Activated CD4-positive, alpha-beta T cell treated with anti-CD3 and anti-CD28 coated beads, Interleukin-2, amount 10 ng/mL, durations not matched to agents 24 days and 14 days (primary cell): ENCODE measurements at places on chromosomes 1 and 21.

DNA sequence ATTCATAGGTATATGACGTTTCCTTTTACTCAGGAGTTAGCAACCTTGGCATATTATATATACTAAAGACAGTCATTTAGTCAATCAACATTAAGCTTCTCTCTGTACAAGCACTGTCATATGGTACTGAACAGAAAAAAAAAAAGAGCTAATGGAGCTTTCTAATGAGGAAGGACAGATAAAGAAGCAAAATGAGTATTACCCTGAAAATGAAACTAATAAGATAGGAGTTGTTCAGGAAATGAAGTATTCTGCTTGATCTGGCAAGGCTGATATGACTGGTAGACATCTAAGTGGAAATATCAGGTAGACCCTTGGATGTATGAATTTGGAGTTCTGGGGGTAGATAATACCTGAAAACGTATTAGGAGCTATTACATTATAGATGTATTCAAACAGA lies 4.3 kb upstream of the IKBKE start:
- no peak for DNase-seq

DNA sequence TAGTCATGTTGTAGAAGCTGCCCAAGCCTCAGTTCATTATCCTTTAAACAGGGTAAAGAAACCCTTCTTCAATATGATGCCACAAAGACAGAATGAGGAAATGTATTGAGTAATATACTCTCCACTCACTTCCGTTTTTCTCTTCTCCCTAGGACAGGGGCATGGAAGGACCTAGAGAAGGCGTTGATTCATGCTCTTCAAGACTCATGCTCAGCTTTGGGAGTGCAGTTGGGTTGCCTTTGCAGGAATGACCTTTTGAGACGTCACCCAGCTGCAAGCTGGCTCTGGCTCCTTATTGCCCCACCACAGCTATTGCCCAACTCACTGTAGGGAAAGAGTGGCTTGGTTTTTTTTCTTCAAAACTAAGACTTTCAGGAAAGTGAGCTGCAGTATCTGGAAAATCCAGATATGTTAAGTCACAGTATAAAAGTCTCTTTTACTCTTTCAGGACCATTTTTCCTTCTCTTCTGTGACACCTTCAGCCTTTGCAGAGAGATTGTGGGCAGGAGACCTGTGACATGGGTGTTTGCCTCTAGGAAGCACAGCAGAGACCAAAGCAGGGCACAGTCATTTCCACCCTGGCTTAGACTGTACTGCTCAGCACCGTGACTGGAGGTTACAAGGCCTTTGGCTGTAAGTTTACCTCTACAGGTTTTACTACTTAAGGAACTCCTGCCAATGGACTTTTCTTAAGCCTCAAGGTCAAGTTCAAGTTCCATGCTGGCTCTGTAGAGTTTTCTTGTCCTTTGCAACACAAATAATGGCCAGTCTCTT lies 39.5 kb downstream of the XCL2 start:
- DNase-seq, result peak; percentile 79

DNA sequence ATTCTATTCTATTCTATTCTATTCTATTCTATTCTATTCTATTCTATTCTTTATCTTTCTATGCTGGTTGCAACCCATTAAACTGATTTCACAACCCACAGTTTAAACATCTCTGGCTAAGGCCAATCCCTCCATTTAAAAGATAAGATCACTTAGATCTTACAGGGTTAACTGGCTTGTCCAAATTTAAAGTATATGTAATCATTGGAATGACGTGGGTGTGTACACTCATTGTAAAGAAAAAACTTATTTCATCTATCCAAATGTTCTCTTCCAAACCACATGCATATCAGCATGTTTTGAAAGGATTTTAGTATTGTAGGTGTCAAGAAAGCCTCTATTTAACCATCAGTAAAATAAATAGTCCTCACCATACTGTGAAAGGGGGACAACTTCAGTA lies 299.6 kb upstream of the RUNX1 start:
- no peak for DNase-seq

GRCh38 chr1:1895456-1896336 lies 4.8 kb upstream of the GNB1 start:
- DNase-seq, result no peak

DNA sequence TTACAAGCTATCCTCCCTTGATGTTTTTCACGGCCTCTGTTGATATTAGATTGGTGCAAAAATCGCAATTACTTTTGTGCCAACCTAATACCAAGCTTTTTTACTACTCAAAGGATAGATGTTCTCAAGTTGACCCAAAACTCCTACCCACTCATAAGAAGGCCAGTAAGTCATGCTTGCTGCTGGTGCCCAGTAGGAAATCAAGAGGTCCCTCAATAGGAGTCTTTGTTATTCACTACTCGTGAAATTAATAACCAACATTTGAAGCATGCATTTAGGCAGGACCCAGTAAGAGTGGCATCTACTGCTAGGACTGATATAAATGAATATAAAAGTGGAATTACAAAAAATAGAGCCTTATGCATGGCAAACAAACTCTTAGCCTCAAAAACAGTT lies 52.6 kb downstream of the APP start:
- DNase-seq, result no peak

DNA sequence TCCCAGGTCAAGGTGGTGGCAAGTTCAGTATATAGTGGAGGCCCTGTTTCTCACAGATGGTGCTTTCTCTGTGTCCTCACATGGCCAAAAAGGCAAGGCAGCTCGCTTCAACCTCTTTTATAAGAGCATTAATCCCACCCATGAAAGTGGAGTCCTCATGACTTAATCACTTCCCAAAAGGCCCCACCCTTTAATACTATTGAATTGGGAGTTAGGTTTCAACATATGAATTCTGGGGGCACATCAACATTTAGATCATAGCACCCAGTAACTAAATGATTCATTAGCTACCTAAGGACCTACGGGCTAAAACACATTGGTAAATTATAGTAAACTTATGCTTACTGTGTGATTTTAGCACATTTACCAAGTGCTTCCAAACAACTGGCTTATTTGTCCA lies 317.9 kb downstream of the LTN1 start:
- DNase-seq, result no peak

- DNase-seq, result peak; percentile 78
Measured at GRCh38 chr1:205279986-205280385, 41.6 kb downstream of the NUAK2 start.

GRCh38 chr21:27143476-27143875 lies 176.6 kb upstream of the ADAMTS5 start:
- DNase-seq, result no peak

GRCh38 chr1:53678046-53678445 lies 60.9 kb downstream of the GLIS1 start:
- no peak for DNase-seq

- no peak for DNase-seq
Measured at GRCh38 chr1:66368261-66368660, 165.7 kb upstream of the SGIP1 start.

GRCh38 chr1:74395571-74395970 lies 116.8 kb downstream of the LRRC53 start:
- DNase-seq, result no peak

GRCh38 chr1:153597206-153597605 lies 15.7 kb downstream of the S100A16 start:
- DNase-seq, result no peak

DNA sequence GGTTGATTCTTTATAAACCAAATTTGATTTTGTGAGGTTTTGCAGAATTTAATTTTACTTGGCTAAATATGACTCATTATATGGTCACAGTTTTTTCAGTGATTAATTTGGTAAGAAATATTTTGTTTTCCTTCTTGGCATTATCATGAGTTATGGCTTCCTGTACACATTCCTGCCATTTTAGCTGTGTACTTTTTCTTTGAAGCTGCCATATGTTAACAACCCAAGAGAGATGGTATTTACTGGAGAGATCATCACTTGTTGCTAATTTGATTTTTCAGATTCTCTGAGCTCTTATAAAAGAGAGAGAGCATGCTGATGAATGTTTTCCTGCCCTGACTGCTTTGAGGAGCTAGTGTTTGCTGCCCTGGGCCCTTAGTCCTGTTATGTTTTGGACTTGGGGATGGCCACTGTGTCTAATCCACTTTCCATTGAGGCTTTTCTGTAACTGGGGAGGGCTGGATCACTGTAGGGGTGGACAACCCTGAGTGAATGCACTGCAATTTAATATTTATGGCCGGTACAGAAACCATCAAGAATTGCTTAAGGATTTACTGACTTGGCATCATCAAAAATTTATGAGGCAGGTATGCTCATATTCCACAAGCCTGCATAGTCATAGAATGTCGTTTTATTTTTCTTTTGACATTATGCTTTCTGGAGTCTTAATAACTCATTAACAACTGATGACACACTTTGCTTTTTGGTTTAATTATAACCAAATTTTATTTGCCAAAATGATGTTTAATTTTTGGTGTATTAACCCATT lies 200.9 kb downstream of the DISC1 start:
- DNase-seq, result no peak

DNA sequence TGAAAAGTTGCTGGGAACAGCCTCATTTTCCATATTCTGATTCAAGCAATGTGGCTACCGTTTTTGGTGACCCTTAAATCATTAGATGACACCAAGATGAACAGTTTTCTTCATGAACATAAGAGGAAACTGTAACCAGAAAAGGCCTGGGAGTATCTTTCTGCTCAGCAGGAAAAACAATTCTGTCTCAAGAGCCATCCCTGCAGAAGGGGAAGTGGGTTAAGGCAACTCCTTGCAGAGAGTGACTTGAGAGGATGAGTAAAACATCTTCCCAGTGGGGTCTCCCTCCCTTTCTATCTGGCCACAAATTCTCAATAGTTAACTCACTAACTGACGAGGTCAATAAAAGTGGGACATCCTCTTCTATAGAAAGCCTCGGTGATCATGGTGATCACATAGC lies 187.6 kb upstream of the NRIP1 start:
- DNase-seq, result no peak

DNA sequence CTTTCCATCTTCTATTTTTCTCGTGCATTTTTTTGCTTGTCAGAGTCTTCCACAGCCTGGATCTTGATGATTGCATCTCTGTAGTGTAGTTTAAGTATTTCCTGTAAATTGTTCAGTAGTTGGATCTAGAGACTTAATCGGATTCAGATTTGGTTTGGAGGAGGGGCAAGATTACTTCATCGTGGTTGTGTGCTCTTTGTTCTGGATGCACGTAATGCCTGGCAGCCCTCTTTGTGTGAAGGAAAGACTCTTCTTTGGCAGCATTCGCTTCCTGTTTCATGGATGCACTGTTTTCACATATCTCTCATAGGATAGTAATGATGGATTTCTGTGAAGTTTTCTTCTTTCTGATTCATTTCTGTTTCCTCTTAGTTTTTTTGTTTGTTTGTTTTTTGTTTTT lies 14.2 kb downstream of the SEMA4A start:
- DNase-seq, result no peak

DNA sequence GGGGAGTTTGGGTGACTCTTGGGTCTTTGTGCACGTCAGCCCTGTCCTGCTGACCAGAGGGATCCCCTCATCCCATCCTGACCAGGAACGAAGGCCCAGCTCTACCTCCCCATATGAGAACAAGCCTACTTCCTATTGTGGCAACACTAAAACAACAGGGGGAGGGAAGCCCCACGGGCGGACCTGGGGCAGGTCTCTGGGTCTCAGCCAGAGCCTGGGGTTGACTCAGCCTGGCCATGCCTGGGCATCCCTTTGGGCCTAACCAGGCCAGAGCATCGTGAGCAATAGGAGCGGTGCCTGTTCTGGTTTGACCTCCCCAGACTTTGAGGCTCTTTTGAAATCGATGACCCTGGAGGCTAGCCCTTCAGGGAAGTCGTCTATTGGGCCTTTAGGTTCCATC lies 16.8 kb downstream of the RPS6KA1 start:
- DNase-seq, result peak; percentile 70

DNA sequence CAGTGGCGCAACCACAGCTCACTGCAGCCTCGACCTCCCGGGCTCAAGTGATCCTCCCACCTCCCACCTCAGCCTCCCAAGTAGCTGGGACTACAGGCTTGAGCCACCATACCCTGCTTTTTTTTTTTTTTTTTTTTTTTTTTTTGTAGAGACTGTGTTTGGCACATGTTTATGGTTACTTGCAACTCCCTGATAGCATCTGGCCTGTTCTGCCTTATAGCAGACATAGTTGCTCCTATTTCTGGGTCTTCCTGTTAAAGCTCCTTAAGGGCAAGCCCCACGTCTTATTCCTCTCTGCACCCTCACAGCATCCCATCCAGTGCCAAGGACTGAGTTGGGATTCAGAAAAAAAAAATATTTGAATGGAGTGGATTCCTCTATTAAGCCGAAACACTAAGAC lies 17.1 kb upstream of the CNR2 start:
- DNase-seq, result no peak

GRCh38 chr1:51422367-51423072 lies 92.2 kb upstream of the TTC39A start:
- DNase-seq, result no peak

GRCh38 chr1:4172644-4173599 lies 272.9 kb upstream of the C1orf174 start:
- peak; percentile 79 for DNase-seq

- DNase-seq, result no peak
Measured at GRCh38 chr1:207970329-207971233, 59.7 kb upstream of the CD34 start.

DNA sequence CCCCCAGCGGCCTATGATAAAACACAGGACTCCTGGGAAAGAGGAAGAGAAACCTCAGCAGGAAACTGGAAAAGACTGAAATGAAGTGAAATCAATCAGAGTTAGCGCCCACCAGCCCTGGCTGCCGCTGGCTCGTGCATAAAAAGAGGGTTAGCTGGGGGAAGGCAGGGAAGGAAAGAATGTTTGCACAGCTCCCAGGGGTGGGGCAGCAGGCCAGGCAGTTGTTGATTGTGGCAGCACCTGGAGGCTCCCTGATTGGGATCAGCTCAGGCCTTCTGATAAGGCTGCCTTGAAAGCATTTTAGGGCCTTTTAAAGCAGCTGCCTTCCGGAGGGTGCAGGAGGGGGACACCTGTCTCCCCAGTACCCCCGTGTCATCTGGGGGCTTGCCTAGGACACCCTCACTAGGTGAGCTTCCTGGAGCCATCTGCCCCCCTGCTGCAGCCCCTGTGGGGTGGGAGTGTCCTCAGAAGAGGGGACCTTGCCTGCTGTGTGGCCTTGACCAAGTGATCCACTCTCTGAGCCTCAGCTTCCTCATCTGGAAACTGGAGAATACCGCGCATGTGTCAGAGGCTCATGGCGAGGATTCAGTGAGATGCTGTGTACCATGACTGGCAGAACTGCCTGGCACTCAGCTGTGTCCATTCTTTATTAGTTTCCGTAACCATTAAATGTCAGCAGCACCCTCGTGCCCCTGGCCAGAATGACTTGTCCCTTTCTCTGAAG lies 6.6 kb downstream of the EPHB2 start:
- DNase-seq, result no peak

DNA sequence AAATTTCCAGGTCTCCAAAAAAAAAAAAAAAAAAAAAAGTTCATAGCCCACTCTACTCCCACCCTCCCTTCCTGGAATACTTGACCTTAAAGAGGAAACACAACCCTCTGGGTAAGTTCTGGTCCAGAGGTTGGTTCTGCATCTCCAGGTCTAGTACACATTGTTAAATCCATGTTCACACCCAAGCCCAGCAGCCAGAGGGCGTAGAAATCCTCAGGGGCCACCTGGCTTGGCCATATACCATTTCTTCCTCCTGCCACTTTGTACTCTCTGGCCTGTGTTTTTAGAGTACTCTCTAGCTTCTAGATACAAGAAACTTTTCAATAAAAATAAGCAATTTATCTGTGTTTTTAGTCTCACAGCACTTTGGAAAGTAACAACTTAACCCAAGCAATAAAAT lies 89.3 kb downstream of the PHTF1 start:
- DNase-seq, result no peak

GRCh38 chr1:183877053-183877720 lies 72.3 kb downstream of the RGL1 start:
- DNase-seq, result no peak
